T-helper 22 cell (primary cell): ENCODE measurements at places on chromosomes 1 and 21.

- no peak for DNase-seq
These were observed 417.1 kb downstream of the SETD4 start for GRCh38 chr21:35643176-35643575.

DNA sequence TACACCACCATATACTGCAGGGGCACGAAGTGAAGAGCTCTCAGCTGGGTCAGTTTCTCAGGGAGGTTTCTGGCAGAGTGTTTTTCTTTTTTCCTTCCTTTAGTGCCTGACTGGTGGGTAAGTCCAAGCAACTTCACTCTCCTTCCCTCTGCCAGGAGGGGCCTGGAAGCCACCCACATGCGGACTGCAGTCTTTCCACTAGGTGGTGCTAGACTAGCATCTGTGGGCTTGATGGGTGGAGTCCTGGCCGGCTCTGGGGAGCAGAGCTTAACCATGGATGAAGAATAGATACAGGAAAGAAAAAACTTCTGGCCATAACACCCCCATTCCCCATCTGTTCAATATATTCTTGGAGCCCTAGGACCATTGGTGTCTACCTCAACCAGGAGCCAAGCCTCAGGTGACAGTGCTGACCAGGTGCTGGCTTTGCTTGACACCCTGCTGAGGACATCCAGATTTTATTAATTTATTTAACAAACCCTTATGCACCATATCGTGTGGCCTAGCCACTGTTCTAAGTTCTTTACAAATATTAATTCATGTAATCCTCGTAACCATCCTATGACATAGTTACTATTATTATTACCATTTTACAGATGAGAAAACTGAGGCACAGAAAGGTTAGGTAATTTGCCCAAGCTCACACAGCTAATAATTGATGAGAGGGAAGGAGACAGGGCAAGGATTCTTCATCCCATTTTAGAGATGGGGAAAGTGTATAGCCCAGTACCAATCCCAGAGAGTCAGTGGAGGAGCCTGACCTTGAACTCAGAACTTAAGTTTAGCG, 126.7 kb upstream of the CSF3R start:
- no peak for DNase-seq

DNA sequence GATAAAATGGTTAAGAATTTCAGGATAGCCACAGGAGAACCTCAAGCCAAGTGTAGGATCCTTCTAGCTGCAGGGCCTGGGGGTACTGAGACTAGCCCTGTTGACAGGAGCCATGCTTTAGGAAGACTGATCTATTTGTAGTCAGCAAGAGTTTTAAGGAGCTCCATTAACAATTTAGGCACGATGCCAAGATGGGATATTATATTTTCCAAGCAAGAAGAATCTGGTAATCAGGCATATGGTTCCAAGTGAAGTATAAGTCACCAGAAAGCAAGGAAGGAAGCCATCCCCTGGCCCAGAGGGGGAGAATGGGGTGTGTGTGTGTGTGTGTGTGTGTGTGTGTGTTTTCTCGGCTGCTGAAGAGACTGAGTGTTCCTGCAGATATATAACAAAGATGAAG, 7.0 kb downstream of the IFNAR2 start:
- DNase-seq: no peak

DNA sequence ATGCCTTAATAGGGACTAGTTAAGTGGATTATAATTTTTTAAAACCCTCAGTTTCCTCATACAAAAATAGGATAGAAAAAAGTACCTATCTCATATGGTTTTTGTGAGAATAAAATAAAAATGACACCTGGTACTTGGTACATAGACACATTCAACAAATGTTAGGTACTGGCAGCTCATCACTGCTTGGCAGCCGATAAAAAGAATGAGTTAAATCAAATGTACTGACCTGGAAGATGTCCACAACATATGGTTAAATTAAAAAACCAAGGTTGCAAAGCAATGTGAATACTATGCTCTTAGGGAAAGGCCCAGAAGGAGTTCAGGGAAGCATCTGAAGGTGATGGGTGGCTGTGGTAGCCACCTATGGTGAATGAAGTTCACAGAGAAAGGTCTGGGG, 64.9 kb upstream of the SMYD2 start:
- DNase-seq: no peak

DNA sequence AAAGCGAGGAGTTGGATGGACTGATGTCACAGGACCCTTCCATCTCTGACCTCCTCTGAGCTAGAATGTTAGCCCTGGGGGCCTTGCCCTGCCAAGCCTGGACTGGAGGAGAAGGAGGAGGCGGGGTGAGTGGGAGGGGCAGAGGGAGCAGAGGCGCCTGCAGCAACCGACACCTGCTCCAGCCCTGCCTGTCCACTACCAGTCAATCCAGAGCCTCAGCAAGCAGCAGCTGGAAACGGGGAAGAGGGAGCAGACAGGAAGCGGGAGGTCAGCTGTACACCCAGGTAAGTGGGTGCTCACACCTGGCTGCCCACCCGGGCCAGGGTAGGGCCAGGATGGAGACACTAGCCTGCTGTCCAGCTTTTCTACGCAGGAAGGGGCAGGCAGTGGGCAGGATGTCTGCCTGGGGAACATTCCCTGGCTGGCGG, at the start of gene IGFN1:
Gene IGFN1, plus strand, starts transcription at position 201 of the 428 bp plus-strand sequence. CDS start 2,470 bp downstream, outside the sequence.
- no peak for DNase-seq

DNA sequence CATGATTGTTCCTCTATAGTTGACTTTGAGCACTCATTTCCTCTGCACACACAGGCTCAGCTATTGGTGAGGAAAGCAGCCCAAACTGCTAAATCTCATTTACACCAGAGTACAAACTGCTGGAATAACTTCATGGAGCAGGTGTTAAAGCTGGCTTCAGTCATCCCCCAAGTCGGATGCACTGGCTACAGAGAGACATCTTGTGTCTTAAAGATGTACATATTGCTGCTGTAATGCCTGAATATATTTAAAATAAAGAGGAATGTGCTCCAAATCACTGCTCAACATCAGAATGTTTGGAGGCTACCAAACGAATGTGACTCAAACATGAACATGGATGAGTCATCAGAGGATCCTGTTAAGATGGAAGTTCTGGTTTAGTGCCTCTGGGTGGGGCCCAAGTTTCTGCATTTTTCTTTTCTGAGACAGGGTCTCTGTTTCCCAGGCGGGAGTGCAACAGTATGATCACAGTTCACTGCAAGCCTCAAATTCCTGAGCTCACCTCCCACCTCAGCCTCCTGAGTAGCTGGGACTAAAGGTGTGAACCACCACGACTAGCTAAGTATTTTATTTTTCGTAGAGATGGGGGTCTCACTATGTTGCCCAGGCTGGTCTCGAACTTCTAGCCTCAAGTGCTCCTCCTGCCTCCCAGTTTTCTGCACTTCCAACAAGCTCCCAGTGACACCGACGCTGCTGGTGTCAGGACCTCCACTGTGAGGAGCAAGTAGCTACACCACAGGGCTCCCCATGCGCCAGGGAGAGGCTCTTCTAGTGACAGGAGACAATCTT, 79.0 kb upstream of the KRTAP19-8 start:
- no peak for DNase-seq

GRCh38 chr1:94125551-94126514, 4.9 kb upstream of the ABCA4 start:
- DNase-seq: no peak

- no peak for DNase-seq
These were observed 228.5 kb downstream of the ZNF326 start for GRCh38 chr1:90223401-90223800.

- no peak for DNase-seq
These were observed 332.5 kb upstream of the NRIP1 start for GRCh38 chr21:15397258-15397657.

DNA sequence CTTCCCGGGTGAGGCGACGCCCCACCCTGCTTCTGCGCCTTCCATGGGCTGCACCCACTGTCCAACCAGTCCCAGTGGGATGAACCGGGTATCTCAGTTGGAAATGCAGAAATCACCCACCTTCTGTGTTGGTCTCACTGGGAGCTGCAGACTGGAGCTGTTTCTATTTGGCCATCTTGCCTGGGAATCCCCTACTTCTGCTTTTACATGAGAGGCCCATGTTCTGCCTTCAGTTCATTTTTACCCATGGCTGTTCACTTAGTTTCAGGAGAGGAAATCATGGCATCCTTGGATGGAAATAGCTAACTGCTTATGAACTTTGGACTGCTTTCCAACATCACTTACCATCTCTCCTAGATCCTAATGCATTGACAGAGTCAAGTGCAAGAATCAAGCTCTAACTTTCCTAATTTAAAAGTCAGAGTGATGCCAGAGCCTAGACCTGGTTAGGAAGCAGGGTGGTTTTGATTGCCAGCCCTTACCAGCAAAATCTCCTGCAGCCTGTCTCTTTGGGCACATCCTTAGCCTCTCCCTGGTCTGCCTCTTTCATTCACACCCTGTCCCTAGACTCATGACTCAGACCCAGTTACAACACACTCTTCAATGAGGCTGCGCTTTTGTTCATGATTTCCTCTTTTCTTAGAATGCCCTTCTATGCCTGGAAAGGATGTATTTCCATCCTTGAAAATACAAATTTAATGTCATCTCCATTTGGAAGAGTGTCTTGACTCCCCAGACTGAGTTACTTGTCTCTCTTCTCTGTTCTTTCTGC, 137.2 kb downstream of the KCTD3 start:
- no peak for DNase-seq

DNA sequence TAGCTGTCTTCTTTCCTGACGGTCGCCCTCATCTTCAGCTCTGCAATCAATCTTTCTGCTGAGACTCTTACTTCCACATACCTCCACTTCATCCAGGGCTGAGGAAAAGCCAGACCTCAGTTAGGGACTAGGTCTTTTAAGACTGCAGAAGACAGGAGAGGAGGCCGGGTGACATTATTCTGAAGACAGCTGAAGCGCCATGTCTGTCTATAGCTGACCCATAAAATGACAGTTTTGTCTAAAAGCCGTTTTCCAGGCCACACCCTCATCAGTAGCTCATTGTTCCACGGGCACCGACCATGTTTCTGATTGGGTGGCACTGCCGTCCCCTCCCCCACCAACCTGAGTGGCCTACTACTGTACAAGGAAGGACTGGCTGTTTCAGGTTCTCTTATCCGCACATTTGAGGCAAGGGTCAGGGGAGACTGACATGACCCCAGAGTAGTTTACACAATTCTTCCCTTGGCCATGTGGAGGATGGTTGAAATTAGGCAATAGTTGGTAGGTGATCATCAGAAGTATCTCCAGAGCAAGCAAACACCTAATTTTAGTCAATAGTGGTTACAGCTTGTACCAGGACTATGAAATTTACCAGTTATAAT, at the start of gene ADCY10:
Gene ADCY10, minus strand, starts transcription at position 240 of the 602 bp plus-strand sequence. CDS start 8,994 bp downstream, outside the sequence.
- no peak for DNase-seq

DNA sequence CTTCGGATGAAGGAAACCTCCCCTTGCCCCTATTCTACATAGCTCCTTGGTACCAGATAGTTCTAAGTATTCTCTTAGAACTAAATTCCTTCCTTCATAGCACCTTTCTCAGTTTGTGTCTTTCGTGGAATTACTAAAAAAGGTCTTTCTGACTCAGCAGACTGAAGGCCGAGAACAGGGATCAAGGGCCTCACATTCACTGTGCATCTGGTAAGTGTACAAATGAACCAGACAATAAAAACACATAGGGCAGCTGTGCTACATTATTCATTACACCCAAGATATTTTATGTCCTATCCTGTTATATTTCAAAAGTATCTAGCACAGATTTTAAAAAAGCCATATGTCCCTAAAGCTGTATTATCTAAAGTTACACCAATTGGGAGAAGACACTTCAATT, 62.9 kb upstream of the HP1BP3 start:
- DNase-seq: no peak

DNA sequence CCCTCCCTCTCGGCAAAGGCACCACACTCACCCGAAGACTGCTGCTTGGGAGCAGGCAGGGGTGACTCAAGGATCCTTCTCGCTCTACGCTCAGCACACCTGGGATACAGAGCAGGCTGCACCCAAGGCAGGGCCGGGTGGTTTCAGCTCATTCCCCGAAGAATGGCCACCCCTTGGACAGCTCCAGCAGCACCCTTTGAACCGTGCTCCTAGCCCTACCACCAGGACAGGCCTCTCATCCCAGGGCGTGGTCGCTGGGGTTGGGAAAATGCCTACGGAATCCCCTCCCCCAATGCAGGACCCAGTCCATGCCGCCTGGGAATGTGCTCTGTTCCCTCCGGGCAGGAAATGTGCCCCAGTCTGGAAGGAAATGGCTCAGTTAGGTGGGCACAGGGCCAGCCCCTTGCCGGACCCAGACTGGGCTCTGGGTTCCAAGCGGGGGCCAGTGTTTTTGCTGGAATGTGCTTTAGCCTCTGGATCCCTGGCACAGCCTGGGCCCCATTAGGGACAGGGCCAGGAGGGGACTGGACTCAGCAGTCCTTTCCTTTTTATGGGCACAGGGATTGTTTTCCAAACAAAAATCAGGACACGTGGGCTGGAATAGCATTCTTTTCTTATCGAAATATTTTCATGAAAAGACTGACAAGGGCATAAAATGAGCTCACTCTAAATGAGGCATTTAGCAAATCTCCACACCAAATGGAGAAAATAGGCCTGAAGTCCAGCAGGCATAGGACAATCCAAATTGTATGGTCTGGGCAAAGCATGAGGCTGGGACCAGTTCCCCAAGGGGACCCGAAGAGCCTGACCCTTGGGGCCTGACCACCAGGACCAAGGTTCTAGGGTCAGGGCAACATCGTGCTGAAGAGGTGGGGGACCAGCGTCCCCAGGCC, 7.3 kb downstream of the TMEM82 start:
- no peak for DNase-seq

GRCh38 chr1:8539683-8540082, 221.8 kb downstream of the SLC45A1 start:
- DNase-seq: no peak

- DNase-seq: no peak
These were observed 4.9 kb upstream of the CORT start for GRCh38 chr1:10444795-10445397.

DNA sequence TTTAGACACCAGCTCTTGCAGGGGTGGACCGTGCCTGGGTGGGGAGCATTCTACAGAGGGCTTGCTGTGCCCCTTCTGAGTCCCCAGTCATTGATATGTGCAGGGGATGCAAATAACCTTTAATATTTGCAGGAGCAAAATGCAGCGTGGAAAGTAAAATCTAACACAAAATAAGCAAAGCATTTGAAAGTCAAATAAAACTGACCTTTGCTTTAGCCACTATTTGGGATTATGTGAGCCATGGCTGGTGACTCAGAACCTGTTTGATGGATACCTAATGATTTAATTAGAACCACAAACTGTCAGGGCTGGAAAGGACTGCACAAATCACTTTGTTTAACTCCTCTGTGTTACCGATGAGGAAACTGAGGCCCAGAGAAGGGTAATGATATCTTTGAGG, 377.5 kb downstream of the HHAT start:
- no peak for DNase-seq

GRCh38 chr1:96978444-96978843, 256.9 kb downstream of the PTBP2 start:
- DNase-seq: no peak

DNA sequence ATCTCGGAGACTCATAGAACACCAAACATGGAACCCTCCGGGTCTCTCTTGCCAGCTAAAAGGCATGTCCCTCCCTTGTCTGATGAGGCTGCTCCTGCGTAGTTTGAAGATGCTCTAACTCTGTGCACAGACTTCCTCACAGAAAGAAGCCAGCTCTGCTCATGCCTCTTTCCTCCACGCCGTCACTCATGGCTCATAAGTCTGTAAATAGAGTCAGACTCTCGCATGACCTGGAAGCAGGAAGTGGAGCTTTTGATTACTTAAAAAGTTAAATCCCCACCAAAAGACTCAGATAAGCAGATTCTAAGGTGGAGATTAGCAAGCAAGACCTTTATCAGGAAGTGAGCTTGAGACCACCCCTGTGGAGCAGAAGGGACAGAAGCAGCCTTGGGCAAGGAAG, 171.6 kb downstream of the TRIM33 start:
- DNase-seq: no peak

- DNase-seq: no peak
These were observed 58.6 kb upstream of the SOX13 start for GRCh38 chr1:204014336-204014735.
